Right renal pelvis (tissue), 4 donors: ENCODE measurements at places on chromosomes 6 and 20. TPM values are rescaled to one million over a fixed set of nuclear protein-coding genes. Genes with fewer than 3 reads are reported as not detected.

DNA sequence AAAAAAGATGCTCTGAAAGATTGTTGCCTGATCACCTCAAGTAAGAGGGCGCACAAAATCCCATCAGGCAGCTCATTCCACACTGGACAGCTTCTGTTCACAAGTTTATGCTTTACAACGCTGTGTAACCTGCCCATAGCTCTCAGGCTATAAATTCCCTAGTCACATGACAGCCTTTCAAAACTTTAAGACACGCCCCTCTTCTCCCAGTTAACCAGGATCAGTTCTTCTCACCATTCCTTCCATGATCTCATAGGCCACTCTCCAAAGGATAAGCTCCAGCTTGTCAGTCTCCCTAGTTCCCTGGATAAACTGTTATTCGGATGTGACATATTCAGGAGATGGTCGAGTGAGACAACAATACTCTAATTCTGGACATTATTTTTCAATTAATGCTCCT is 15.0 kb downstream of the ADNP start:
- DNase-seq, result no peak

DNA sequence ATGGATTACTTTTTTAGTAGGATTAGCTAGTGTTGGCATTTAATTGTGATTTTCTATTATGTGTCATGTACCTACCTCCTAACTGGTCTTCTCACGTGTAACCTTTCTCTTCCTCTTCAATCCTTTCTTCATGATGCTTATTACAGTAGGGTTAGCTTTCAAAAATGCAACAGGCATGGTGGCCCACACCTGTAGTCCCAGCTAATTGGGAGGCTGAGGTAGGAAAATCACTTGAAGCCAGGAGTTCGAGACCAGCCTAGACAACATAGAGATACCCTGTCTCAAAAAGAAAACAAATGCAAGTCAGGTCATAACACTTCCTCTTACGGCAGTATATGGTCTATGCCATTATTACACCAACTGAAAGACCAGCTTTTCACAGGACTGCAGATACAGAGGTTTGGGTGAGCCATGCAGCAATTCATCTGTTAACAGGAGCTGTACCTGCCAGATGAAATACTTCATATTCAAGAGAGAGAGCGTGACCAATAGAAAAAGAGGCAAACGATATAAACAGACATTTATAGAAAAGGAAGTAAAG is 195.0 kb downstream of the TMEM242 start:
- no peak for DNase-seq

DNA sequence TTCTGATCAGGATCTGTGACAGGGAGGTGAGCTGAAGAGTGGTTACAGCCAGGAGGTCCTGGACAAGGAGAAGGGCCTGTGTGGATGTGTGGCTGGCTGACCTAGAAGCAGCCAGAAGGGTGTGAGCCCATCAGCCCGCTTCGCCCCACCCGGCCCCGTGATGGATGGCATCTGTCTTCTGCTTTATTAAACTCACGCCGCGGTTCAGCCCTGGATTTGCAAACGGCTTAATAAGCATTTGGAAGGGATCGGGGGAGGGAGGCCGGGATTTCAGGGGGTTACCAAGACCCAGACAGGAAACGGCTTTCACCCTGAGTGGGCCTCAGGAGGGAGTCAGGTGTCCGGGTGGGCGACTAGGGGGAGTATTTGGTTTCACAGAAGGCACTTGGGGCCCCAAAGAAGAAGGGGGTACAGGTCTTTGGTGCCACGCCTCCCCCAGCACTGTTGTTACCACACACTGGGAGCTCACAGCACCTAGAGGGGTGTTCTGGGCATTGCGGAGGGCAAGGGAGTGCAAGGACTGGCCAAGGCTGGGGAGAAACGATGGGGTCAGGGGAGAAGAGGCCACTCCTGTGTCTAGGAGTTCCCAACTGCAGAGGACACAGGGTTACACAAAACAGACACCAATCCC is 53.8 kb upstream of the FOXP4 start:
- DNase-seq, result no peak

- DNase-seq, result no peak
Measured at GRCh38 chr6:41427642-41428335, 92.4 kb downstream of the NCR2 start.

GRCh38 chr6:84581494-84582259 is 182.7 kb downstream of the TBX18 start:
- DNase-seq, result no peak

- no peak for DNase-seq
Measured at GRCh38 chr6:48764286-48765044, 653.5 kb upstream of the PTCHD4 start.

DNA sequence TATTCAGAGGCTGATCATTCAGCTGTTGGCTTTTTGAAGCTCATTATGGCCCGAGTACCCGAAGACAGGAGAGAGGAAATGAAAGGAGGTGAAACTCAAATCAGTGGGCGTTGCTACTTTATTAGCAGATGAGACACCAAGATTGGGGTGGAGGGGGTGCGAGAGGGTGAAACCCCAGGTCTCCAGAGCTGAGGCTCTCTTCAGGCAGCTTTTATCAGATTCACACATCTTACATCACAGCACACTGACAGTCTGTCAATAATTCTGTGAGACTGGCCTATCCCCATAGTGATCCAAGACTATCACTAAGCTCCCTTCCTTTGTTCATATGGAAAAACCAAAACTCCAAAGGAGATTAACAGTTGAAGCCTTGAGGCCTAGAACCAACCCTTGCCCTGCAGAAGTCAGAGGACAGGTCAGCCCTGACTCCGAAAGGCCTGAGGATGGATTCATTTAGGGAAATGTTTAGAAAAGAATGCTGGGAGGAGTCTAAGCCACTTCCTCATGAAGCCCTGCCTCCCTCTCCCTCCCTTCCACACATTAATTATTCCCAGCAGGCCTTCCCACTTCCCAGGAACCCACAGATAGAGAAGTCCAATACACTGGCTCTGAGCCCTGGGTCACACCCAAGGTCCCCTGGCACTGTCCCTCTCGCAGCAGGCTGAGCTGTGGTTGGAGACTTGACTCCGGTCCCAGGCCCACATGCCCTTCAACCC is 23.2 kb downstream of the TRERF1 start:
- DNase-seq, result no peak

- DNase-seq, result no peak
Measured at GRCh38 chr20:50475681-50476292, 34.4 kb upstream of the PTPN1 start.

DNA sequence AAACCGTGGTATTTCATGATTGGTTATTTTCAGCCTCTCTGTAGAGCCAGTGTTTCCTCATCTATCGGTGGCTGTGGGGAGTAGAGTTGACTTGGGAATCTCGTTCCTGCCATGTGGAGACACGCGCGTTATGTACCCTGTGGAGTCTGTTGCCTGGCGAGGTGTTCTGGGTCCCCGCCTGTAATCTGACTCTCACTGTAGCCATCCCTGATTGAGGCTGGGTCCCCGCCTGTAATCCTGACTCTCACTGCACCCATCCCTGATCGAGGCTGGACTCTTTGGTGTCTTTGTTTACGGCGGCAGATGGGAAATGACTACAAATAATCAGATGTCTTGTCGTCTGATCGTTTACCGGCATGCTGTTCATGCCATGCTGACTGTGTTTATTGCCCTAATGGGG is 153.9 kb downstream of the DTNBP1 start:
- DNase-seq, result no peak

DNA sequence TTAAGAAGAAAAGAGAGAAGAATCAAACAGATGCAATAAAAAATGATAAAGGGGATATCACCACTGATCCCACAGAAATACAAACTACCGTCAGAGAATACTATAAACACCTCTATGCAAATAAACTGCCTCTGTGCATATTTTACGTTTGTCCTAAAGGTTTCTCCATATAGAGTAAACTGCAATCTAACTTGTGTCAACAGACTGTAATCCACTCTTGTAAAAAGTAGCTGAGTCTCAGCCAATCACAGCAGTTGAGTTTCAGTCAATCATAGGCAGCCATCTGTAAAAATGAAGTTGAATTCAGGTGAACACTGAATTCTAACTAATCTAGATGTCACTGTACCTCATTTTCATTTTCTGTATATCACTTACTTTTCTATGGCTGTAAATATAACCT is 112.2 kb upstream of the SYNCRIP start:
- DNase-seq, result no peak

The MYLK2 gene
- 0.67 TPM for polyA plus RNA-seq

The TREM1 gene
- 0.29 TPM for polyA plus RNA-seq

The HLA-DMB gene
- 73.1 TPM for polyA plus RNA-seq

The TRIM10 gene
- 0.48 TPM for polyA plus RNA-seq
